ENCODE measurements at places on chromosomes 11 and 22.

DNA sequence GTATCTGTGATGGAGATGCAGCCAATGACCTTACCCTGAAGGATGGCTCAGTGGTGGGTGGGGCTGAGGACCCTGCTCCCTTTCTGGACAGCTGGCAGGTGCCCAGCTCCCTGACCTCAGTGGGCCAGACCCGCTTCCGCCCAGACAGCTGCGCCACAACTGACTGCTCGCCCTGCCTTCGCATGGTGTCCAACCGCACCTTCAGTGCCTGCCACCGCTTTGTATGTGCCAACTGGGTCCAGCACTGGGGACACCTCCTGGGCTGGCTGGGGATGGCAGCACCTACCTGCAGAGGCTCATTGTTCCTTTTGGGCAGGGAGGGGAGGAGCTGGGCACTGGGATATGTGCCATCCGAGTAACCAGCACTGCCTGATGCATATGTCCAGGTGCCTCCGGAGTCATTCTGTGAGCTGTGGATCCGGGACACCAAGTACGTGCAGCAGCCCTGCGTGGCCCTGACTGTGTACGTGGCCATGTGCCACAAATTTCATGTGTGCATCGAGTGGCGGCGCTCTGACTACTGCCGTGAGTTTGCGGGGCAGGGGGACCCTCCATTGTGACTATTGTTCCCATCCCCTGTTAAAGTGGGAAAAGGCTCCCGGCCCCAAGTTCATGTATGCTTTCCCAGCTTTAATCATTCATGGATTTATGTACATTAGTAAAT lies 84.8 kb downstream of the OTOG start:
- no peak for DNase-seq

DNA sequence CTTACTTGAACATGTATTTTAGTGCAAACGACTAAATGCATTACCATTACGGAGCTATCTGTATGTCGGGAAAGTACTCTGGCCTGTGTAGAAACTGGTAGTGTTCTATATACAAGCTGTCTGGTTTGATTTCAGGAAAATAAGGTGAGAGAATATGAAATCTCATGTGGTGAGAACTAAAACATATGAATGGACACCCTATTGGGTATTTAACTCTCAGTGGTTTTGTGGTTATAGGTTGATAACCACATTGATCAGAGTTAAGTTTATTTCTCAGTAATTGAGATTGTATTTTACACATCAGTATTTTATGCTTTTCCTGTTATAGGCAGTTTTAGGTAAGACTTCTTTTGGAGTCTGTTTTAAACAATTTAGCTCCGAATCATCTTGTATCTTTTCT lies 10.4 kb downstream of the ANO5 start:
- no peak for DNase-seq

GRCh38 chr11:13135385-13136271 lies 126.5 kb downstream of the RASSF10 start:
- peak; percentile 73 for DNase-seq

DNA sequence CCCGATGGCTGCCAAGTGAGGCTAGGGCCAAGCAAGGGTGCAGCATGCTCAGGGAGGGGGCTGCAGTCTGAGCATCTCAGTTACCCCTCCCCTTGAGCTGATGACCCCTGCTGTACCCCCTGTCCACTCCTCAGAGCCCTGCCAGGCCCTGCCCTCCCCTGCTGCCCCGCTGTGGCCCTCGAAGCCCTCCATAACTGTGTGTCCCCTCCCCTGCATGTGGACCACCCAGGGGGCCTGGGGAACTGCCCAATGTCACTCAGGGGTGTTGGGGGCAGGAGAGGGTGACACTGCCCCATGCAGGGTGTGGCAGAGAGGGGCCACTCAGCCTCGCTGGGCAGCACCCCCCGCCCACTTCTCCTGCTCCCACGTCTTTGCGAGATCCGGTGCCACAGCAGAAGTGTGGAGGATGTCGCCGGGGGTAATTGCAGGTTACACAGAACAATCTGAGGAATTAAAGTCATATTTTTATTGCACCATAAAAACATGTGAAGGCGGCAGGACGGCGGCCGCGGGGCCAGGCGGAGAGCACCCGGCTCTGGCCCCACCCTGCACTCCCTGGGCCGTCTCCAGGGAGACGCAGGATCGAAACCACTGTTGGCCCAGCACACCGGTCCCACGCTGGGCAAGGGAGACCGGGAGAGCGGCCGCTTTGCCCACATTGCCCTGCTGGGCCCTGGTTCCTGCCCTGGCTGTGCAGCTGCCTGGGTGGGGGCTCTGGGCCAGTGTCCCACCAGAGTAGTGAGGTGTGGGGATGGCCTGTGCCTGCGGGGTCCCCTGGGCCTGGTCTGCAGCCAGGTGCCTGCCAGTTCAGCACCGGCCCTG lies 18.7 kb upstream of the GNB1L start:
- no peak for DNase-seq

- DNase-seq, result no peak
Measured at GRCh38 chr11:66561178-66561974, 7.0 kb downstream of the CTSF start.

DNA sequence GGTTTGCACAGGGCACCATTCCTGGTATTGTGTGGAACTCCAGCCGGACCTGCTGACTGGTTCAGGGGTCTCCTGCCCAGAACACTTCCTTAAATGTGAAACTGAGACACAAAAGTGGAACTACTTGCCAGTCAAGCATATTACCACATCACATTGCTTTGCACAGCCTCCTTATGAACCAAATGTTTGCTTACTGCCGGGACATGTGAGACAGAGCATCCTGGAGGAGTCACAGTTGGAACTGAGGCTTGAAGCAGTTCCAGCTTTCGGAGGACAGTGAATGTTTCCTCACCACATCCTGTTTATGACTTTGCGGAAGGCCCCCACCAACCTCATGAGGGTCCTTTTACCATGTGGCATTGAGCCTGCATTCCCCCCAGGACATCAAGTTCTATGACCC lies 105.8 kb upstream of the ARHGAP42 start:
- DNase-seq, result peak; percentile 63

GRCh38 chr11:71081704-71082230 lies 170.6 kb downstream of the SHANK2 start:
- DNase-seq, result no peak
